NCI-H1092 (cell line): ENCODE measurements at places on chromosomes 1 and 21.

DNA sequence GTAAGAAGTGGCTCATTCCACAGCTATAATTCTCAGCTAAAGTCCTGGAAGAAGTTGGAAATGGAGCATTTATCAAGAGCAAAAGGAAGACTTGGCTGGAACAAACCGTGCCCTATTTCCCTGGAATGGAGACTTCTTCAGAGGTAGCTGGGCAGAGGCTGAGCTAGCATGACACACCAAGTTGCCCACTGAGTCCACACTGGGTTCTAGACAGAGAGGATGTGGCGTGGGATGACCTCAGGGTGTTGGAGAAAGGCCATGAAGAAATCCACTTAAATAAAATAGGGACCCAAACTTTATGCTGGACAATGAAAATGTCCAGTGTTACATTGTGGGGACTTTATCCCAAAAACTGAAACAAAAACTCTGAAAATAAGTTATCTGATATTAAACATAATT is 116.2 kb downstream of the KCNJ6 start:
- no peak for DNase-seq

GRCh38 chr1:214565310-214565709 is 13.9 kb upstream of the PTPN14 start:
- no peak for DNase-seq

GRCh38 chr21:42526379-42526727 is 12.7 kb downstream of the SLC37A1 start:
- DNase-seq, result peak; percentile 43

DNA sequence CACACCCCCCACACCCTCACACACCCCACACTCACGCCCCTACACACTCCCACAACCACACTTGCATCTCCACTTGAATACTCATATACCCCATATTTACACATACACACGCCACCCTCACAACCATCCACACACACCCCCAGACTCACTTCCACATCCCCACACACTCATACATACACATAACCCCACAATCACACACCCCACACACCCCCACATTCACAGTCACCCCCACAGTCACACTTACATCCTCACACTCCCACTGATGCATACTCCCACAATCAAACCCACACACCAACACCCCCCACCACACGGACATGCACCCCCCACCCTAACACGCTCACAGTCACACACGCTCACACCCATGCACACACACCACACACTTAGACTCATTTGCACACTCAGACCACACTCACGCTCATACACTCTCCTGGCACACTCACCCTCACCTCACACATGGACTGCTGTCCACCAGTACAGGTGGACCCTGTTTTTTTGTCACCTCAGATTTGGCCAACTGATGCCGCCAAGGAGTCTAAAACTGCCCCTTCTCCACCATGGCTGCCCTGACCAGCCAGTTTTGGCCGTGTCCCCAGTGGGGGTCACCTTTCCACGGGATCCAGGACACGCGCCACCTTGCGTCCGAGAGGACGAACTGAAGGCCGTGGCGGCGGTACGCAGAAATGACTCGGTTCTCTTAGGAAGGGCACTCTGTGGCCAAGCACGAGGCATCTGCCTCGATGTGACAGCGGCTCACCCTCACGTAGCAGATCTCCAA is 45.3 kb upstream of the EDN2 start:
- no peak for DNase-seq

DNA sequence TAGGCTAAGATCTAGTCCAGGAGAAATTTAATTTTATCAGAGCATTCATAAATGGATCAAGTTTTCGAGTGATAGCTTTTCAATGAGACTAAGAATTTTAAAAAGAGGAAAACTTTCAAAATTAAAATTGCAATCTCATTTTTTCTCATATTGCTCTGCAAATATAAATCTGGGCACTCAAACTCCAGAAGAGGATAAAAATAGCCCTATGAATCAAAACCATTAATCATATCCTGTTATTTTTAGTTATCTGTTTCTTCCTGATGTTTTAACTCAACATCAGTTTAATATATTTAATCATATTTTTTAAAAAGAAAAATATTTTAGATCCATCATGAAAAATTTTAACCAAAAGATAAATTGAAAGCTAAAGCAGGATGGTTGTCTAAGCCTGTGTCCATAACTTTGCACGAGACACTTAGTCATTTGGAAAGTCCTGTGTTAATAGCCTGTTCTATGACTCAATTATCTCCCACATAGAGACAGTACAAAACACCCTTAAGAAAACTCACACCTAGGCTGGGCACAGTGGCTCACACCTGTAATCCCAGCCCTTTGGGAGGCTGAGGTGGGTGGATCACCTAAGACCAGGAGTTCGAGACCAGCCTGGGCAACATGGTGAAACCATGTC is 17.1 kb upstream of the PRRC2C start:
- DNase-seq, result no peak

GRCh38 chr1:87902830-87903229 is 574.1 kb downstream of the LMO4 start:
- no peak for DNase-seq

DNA sequence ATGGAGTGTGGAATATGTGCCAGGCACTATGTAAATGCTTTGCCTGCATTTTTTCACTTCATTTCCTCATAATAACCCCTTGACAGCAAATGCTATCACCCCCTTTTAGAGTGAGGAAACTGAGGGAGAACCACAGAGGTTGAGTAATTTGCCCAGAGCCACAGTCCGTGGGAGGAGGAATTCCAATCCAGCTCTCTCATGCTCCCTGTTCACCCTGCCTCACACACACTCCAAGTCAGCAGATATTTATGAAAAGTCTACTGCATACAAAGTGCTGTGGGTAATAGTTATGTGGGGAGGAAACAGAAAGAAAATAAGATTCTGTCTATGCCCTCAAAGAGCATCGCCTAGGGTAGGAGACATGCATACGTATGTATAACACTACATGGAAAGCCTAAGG is 30.9 kb upstream of the RBM15 start:
- DNase-seq, result no peak

DNA sequence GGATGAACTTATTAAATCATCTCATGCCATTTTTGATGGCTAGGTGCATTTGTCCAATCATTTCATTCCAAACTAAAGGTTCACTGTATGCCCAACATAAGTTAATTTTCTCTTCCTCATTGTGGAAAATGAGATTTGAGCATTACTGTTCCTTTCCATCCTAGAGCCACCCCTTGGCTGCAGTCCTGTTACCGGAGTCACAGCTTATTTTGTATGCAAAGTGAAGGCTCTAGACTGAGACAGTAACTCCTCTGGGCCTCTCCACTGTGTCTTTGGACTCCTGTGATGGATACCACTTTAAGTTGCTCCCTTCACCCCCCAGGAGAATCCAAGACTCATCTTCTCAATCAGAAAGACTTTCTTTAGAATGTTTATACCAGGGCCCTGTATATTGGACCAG is 59.7 kb downstream of the FGGY start:
- DNase-seq, result no peak

GRCh38 chr1:18783705-18784481 is 75.6 kb downstream of the TAS1R2 start:
- no peak for DNase-seq

- DNase-seq, result no peak
Observed at GRCh38 chr1:150106341-150106740, 38.8 kb downstream of the VPS45 start.

DNA sequence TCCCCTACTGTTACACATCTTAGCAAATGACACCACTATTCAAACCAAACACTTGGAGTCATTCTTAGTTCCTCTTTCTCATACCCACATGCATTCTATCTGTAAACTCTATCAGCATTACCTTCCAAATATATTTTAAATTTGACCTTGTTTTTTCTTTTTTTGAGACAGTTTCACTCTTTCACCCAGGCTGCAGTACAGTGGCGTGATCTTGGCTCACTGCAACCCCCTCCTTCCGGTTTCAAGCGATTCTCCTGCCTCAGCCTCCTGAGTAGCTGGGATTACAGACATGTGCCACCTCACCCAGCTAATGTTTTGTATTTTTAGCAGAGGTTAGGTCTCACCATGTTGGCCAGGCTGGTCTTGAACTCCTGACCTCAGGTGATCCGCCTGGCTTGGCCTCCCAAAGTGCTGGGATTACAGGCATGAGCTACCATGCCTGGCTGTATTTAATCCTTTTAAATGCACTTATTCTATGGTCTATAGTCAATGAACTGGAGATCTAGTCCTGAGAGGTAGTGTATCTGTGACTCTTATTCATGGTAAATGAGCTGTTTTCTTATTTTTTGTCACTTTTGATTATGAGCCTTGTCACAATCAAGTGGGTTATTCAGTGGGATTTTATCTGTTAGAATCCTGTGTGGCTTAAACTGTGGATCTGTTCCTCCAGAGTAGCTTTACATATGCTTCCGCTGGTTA is 73.1 kb downstream of the GATAD2B start:
- DNase-seq, result no peak

DNA sequence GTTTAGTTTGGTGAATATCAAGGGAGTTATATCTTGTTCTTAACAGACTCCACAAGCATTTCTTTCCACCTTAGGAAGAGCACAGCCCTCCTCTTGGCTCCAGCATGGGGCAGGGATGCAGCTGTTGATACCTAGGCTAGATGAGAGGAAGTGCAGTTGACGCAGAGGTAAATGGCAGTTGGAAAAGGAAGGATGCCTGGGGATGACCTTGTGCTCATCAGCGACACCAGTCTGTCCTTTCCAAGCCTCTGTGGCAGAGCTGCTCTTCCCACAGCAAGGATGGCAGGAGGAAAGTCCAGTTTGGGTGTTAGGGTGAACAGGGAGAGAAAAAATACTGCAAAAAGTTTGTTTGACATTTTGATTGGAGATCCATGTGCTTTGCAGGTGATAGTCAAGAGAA is 6.2 kb downstream of the PROX1 start:
- DNase-seq, result peak; percentile 22

DNA sequence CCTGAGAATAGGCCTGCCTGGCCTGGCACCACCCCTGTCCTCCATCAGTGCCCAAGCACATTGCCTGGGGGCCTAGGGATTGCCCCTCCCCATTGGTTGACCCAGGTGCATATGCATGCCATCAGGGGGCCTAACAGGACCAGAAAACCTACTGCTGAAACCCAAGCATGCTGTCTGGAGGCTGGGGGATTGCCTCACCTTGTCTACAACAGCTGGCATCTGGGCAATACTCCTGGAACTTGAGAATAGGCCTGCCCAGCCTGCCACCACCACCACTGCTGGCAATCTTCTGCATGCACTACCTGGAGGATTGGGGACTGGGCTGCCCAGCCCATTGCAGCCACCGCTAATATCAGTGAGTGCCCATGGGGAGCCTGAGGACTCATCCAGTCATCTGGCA is 56.1 kb upstream of the BCL10 start:
- no peak for DNase-seq

DNA sequence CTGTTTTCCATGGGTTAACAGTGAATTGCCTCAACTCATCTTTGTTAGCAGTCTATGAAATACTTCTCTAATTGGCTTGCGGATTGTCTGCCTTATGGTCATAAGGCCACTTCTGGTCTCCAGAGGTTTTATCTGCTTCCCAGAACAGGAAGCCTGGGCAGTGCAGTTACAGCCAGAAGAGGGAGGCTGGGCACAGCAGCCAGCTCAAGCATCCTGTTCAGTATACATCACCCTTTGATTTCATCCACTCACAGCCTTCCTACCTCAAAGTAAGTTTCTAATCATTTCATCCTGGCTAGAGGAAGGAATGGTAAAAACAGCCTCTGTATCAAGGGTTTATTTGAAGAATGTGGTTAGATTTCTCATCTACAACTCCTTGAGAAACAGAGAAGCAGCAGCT is 311.5 kb upstream of the DEPDC1 start:
- DNase-seq, result no peak

- DNase-seq, result no peak
Observed at GRCh38 chr1:11648039-11648438, 6.2 kb downstream of the FBXO2 start.

DNA sequence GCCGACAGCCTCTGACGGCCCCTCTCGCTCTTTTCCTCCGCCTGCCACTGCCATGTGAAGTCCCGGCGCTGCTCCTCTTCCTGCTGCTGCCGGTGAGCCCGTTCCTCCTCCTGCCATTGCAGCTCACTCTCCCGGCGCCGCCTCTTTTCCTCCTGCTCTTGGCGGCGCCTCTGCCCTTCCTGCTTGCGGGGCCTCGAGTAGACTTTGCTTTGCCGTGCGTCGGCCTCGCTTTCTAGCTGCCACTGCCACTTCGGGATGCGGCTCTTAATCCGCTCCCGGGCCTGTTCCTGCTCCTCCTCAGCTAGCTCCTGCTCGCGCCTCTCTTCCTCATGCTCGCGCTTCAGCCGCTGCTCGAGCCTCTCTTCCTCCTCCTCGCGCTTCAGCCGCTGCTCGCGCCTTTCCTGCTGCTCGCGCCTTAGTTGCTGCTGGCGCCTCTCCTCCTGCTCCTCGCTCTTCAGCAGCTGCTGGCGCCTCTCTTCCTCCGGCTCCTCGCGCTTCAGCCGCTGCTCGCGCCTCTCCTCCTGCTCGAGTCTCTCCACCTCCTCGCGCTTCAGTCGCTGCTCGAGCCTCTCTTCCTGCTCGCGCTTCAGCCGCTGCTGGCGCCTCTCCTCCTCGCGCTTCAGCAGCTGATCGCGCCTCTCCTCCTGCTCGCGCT is 4.3 kb downstream of the TCHH start:
- peak; percentile 12 for DNase-seq

DNA sequence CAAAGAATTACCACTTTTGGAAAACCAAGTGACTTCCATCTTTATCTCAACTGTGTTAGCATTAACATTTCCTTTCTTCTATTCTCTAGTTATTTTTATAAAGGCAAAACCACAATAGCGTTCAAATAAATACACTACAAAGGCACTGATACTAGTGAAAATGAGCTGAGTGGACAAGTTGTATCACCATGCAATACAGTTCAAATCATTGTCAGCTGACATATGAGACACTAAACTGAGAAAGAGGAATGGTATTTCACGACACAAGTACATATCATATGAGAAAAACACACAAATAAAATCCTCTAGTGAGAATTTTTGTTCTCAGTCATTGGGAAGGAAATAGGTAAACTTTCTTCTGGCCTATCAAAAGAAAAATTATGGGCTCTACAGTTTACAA is 26.2 kb downstream of the ENAH start:
- DNase-seq, result no peak

- DNase-seq, result no peak
Observed at GRCh38 chr1:55466921-55467320, 251.8 kb upstream of the USP24 start.

DNA sequence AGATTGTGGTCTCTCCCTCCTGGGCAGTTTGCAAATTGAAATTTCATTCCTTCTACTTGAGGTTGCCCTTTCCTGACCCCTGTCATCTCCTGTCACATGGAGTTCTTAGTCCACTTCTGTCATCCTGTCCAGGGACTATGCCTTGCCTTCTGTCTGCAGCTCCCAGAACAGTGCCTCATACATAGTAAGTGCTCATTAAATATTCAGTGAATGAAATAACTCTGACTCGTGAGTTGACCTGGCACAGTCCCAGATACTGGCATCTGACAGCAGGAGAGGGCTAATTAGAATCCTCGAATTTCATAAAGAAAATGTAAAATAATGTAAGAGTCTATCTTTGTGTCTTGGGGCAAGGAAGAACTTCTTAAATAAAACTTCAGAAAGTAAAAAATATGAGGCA is 50.8 kb downstream of the CNIH3 start:
- no peak for DNase-seq
